Tongue (tissue), 3 donors: ENCODE measurements at places on chromosomes 2 and 18. TPM values are rescaled to one million over a fixed set of nuclear protein-coding genes. Genes with fewer than 3 reads are reported as not detected.
A peak's percentile ranks its signal among the peaks of the same experiment; 100 is the strongest.

GRCh38 chr18:48490641-48491293 is 48.1 kb upstream of the CTIF start:
- no peak for DNase-seq

Gene OXER1
- total RNA-seq = 4.1 TPM

DNA sequence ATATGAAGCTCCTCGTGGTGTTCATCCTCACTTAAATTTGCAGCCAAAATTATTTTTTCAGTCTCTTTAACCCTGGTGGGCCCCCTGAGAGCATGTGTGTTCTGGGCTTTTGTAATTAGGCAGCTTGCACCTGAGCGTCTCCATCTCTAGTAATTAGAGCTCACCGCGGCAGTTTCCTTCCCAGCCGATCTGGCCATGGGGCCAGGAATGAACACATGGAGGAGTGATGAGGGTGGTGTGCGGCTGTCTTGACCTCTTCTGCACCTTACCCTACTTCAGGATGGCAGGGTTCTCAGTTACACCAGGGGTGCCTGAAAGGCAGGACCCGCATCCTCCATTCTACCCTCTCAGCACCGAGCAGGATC is 98.5 kb downstream of the AFF3 start:
- DNase-seq = no peak

- no peak for DNase-seq
Measured at GRCh38 chr2:238060096-238060541, 682 bp upstream of the SCLY start.

Gene AGXT
- not detected for total RNA-seq

- DNase-seq = peak; percentile 95
Measured at GRCh38 chr2:67260343-67261277, 136.5 kb upstream of the ETAA1 start.

DNA sequence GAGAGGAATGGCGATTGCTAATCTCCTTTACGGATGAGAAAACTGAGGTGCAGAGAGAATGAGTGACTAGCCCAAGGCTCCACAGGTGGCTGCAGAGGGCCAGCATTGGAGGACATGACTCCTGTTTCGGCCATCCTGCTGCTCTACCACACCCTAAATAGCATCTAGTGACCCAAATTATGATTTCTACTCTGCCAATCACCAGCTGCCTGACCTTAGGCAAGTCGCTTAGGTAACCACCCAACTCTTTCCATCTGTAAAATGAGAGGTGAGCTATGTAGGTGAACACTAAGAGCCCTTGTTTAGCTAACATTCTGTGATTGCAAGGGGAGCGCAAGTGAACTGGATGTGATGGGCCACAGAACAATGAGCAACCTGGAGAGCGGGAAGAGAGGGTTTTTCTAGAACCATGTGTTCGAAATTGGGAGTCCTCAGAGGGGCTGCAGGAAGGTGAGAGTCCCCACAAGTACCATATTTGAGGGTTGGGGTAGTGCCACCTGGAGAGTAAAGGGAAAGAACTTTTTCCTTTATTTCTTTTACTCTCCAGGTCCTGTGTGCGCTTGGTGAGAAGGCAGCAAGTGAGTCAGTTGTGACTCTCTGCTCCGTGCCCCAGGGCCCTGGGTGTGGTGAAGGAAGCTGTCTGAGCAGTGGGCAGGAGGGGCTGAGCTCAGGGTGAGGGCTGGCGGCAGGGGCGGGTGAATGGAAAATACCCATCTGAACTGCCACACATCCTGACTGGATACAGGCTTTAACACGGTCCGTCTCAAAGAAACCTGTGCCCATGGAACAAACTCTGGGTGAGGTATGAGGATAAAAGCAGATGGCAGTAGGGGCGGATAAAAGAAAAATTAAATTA is 2.4 kb downstream of the CYP27C1 start:
- peak; percentile 45 for DNase-seq

Gene CKAP2L
- 35.3 TPM for total RNA-seq

DNA sequence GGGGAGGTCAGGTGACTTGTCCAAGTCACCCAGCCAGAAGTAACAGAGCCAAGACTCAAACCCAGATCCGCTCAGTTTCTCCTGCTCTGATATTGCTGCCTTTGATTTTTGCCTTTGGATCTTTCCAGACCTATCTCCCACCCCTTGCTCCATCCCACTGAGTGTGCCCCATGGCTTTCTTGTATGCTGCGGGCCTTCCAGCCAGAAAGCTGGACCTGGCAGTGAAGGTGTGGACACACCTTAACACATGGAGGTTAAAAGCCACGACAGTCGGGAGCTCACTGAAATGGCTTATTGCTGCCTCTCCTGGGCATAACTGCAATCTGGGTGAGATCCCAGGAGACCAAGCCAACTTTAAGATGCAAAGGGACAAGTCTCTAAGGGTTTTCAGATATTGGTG is 86.7 kb downstream of the LONRF2 start:
- DNase-seq = no peak

Gene VWA3B
- 0.10 TPM for total RNA-seq
